ENCODE measurements at places on chromosomes 3 and 15.

DNA sequence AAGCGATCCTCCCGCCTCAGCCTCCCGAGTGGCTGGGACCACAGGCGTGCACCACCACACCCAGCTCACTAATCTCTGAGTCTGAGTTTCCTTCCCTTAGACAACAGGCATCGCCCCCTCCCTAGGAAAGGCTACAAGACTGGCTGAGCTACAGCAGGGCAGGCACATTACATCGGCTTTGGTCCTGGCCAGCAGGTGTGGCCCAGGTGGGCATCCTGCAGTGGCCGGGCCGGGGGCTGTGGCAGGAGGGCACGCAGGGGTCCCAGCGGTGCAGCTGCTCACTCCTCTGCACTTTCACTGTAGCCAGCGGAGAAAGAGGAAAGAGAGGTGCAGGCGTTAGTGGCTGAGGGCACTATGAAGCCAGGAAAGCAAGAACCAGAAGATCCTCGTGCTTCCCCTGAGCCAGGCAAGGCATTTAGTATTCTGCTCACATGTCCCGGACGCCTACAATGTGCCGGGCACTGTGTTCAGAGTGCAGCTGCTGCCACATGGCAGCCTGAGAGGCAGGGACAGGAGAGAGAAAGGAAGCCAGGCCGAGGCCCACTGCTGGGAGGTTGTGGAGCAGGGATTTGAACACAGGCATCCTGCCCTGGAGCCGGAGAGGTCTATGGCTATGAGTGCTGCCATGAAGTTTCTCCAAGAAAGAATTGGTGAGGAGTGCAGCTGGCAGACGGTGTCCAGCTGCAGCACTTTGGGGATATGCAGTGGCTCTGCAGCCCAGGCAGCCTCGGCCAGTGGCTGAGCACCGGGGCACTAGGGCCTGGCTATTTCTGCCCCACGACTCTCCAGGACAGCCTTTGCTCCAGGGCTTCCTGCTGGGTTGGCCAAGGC, 22.3 kb downstream of the GRIP2 start:
- DNase-seq: no peak

- no peak for DNase-seq
These were observed 231.9 kb downstream of the NSUN3 start for GRCh38 chr3:94294806-94295205.

DNA sequence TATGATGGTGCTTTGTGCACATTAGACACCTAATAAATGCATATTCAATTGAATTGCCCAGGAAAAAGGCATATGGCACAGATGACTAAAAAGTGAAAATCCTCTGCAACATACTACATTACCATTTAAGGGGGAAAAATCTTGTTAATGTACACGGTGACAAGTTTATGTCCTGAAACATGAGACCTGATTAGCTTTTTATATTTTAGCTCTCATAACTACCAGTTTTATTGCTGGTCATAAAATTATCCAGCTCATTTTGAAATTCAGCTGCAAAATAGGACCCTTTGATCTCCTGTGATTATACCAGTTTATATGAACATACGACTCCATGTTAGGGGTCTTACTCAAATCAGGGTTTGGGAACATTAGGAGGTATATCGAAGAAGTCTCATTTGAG, 684.6 kb upstream of the CCDC54 start:
- DNase-seq: no peak

DNA sequence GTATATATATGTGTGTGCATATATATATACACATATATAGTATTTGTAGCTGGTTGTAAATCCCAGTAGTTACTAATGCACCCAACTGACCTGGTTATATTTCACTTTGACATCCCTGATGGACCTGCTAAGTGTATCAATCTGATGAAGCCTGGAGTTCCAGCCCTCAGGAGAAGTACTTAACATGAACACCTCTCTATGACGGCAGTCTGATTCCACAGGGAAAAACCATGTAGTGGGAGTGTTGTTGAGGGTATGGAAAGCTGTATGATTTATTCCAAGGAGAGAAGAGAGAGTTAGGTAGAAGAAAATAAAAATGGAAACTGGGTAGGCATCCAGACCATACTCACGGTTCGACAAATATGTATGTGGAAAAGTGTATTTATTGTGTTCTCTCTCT, 531.2 kb upstream of the SEMA6D start:
- no peak for DNase-seq

GRCh38 chr3:109631897-109632296, 294.6 kb upstream of the DPPA4 start:
- DNase-seq: no peak

- DNase-seq: no peak
These were observed 50.6 kb downstream of the CMTM6 start for GRCh38 chr3:32452009-32452408.

- no peak for DNase-seq
These were observed 137.9 kb downstream of the ADAMTS9 start for GRCh38 chr3:64549869-64550268.

- DNase-seq: no peak
These were observed 15.7 kb upstream of the ESYT3 start for GRCh38 chr3:138418601-138419206.

GRCh38 chr3:8864402-8865350, 95.3 kb upstream of the OXTR start:
- no peak for DNase-seq

GRCh38 chr3:42936157-42936981, 30.4 kb downstream of the ZNF662 start:
- no peak for DNase-seq

GRCh38 chr3:153897842-153898241, 223.3 kb upstream of the ARHGEF26 start:
- no peak for DNase-seq

DNA sequence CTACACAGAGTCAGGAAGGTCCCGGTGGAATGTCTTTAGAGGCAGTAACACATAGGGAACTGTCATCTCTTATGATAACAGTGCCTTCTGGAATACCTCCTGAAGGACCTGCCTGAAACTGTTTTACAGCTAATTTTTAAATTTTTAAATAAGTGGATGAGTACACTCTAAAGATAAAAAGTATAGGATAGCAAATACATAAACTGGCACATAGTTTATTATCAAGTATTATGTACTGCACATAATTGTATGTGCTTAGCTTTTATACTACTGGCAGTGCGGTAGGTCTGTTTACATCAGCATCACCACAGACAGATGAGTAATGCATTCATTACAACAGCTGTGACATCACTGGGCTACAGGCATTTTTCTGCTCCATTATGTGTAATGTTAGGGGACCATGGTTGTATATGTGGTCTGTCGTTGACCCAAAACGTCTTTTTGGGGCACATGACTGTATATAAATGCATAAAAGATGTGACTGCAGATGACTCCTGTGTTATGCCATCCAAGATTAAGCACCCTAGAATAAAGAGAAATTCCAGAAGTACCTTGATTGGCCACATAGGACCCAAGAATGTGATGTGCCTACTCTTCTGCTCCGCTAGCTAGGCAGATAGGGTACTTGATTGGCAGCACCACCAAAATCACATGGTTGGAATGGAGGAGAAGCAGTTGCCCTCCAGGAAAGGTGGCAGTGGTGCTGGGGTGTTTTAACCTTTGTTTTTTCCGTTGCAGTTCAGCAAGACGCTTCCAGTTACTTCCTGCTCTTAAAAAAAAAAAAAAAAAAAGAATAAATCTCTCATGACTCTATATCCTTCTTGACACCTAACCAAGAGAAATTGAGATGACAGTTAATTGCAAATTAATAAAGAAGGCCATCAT, 3.3 kb downstream of the VPS8 start:
- no peak for DNase-seq

GRCh38 chr3:110614186-110614585, 457.4 kb upstream of the NECTIN3 start:
- DNase-seq: no peak

DNA sequence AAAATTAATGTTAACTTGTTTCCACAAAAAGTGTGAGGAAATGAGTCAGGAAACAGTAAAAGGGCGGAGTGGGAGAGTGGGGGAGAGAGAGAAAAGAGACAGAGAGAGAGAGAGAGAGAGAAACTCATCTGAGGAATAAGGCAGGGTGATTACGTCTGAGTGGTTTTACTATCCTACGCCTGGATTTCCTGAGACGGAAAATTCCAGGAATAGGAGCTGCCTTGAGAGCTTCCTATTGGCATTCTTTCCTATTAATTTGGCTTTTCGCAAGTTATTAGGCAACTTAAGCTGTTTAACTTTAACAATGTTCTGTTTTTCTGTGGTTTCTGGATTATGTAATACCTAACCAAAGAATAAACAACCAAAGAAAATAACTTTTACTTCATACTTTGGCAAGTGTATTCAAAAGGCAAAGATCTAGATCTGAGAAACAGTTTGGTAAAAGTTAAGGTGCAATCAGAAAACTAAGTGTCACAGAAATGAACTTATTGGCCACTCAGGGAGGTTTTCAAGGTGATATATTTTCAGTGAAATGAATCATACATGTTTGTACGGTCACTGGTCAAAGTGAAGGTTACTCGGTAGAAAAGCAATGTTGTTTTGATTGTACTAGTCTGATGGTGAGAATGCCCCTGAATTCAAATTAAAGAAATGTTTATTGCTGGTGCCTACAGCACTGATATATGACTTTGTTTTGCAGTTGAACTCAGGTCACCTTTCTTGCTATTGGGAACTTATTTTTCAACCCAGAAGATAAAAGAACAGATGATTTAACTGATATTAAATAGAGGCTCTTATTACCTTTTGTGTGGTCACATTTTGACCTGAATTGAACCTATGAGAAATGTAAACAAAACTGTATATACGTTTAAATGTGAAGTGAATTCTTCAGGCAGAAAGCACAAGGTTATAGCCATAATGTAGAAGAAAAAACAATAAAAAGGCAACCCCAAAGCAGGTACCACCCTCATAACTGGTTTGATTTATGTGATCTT, 39.9 kb upstream of the TNFSF10 start:
- no peak for DNase-seq

DNA sequence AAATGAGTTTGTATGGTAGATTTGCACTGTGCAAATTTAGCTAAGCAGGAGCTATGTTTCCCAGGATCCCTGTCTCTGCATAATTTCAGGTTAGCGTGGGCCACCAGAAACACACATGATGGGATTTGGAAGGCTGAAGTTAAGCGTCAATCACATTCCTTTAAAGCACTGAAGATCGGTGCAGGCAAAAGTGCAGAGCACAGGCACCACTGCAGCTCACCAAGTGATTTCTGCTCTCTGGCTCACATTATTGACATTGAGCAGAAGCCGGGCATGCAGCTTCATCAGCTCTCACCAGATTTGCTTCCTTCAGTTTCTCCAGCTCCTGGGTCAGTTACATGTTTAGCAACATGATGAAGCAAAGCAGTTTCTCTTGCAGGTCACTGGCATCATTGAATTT, 256.4 kb upstream of the TGFBR2 start:
- DNase-seq: no peak

DNA sequence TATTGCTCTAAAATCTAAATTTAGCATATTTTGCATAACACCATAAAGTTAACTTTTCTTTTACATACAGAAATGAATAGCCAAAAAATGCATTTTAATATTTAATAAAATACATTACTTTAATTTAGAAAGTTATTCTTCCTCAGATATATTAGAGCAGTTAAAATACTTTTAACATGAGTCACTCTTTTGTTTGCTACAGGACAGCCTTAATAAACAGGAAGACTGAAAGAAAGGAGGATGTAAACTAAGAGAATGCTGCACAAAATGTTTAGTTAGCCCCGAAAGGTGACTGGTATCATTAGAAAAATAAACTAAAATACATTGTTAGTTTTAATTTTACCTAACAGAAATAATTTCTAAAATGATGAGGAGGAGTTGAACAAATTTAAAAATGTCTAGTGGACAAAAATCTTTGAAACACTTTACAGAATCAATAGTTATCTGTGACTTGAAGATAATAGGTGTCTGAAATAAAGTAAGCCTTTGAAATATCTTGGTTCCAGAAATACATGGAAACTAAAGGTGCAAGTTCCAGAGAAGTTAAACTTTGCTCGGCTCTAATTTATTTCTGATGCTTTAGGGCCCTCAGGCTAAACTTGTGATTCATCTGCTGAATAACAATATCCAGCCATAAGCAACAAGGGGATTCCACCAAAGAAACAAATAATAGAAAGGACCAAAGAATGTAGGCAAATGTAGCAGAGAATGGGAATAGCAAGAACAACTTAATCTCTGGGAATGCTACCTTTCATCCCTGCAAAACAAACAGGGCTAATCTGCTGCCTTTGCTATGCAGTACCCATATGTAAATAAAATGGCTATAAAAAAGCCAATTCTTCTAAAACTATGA, 138.3 kb upstream of the UBP1 start:
- DNase-seq: no peak

GRCh38 chr15:58980351-58980939, 7.0 kb upstream of the RNF111 start:
- no peak for DNase-seq

- DNase-seq: no peak
These were observed 60.7 kb upstream of the FURIN start for GRCh38 chr15:90807786-90808086.

DNA sequence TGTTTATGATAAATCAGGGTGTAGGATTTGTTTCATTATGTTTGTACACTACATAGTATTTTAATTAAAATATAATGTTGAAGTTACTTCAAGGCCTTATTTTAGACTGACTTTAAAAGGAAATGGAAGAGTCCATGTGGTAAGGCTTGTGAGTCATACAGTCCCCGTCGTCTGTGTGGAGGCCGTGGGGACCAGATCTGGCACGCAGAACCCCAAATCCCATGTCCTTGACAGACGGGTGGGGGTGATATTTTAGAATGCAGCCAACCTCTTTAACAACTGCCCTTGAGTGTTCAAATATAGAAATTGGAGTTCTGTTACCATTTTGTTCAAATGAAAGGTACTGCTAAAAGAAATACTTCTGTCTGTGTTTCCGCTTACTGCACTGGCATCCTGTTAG, 35.8 kb downstream of the ABHD17C start:
- no peak for DNase-seq

DNA sequence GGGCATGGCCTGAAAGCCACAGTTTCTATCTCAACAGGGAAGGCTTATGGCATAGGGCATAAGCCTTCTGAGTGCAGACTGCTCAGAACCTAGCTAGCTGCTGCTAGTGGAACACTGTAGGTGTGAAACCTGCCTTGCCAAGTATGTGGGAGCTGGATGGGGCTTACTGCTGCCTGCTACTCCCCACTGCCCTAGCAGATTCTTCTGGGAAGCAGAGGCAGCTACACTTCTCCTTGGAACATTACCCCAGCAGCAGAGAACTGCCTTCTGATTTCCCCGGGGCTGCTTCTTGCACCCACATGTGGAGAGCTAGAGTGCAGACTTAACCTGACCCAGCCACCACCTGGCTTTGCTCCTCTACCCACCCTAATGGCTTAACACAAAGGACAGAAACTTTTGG, 215.7 kb downstream of the POLQ start:
- DNase-seq: no peak
